ENCODE measurements at places on chromosomes 7 and 10. TPM values are rescaled to one million over a fixed set of nuclear protein-coding genes. Genes with fewer than 3 reads are reported as not detected.

- DNase-seq, result no peak
Observed at GRCh38 chr7:112272921-112273561, 66.5 kb downstream of the ZNF277 start.

The BAMBI gene
- polyA plus RNA-seq, result 3.2 TPM

DNA sequence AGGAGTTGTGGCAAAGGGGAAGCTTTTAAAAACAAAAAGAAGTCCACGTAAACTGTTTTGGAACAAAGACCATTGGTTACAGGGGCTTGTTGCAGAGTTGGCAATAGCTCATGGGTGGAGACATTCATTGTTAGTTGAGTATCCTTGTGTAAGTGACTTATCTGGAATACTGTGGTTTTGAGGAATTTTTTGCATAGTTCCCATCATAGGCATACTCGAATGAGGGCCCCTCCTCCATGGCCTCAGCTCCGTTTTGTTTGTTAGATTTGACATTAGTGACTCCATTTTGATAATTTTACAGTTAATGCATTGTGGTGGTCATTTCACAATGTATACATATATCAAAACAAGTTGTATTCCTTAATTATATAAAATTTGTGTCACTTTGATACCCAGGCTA lies 12.8 kb upstream of the SMKR1 start:
- DNase-seq, result no peak

GRCh38 chr7:133770863-133771492 lies 356.2 kb upstream of the LRGUK start:
- DNase-seq, result no peak

DNA sequence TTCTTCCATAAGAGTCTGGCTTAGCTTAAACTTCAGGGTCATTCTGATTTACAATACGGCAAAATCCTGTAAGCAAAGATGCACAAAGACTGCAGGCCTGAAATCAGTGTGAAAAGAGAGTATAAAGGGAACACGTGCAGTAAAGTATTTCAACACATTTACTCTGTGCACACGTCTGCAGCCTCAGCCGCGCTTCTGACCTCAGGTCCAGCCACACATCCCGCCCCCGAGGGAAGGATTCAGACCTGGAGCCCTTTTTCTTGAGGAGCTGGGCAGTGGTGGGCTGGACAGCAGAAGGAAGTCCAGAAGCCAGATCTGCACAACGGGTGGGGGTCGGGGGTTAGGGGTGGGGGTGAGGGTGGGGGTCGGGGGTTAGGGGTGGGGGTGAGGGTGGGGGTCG lies 58.9 kb upstream of the FAM20C start:
- no peak for DNase-seq
